ENCODE measurements at places on chromosomes 16 and 17.
A peak's percentile ranks its signal among the peaks of the same experiment; 100 is the strongest.

GRCh38 chr17:42751628-42752027, 6.8 kb upstream of the EZH1 start:
- DNase-seq = no peak

- no peak for DNase-seq
Observed at GRCh38 chr16:56222474-56222997, 31.2 kb downstream of the GNAO1 start.

DNA sequence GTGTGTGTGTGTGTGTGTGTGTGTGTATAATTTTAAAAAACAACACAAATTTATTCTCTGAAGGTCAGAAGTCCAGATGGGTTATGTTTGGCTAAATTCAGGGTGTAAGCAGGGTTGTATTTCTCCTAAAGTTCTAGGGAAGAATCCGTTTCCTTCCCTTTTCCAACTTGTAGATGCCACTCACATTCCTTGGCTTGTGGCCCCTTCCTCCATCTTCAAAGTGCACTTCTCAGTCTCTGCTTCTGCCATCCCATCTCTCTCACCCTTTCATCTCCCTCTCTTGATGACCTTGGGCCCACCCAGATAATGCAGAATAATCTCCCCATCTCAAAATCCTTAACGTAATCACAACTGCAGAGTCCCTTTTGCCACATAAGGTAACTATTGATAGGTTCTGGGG, 7.8 kb upstream of the TFAP4 start:
- DNase-seq = no peak

- DNase-seq = no peak
Observed at GRCh38 chr17:81095383-81095762, 60.4 kb downstream of the BAIAP2 start.

GRCh38 chr17:19780846-19781245, 32.7 kb upstream of the ALDH3A1 start:
- no peak for DNase-seq

DNA sequence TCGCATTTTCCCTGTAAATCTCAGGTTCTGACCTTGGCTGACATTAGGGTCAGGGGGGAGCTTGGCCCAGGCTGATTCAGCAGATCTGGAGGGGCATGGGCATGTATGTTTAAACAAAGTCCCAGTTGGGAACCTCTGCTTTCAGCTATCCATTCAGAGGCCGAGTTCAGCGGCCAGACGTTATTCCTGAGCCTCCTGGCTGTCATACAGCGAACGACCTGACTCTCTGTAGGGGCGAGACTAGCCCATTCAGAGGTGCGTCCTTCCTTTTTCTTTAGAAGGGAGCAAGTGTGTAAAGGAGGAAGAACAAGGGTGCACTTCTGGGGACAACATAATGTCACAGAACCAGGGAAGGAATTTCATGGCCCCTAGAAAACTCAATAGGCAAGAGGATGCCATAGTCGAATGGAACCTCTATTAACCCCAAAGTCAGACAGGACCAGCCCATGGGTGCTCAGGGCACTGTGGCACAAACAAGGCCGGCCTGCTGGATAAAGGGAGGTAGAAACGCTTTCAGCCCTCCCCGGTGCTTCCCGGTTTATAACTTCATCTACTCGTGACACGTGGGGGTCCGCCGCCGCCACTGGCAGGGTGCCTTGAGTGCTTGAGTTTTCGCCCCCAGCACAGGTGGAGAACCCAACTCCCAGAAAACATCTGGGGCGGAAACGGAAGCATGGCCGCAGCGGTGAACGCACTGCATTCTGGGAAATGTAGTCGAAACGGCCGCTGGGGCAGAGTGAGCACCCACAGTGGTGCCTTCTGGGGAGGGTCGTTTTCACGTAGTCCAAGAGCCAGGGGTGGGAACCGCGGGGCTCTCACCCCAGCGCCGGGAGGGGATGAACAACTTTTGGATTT, 33.2 kb upstream of the PLCG2 start:
- DNase-seq = peak; percentile 43

DNA sequence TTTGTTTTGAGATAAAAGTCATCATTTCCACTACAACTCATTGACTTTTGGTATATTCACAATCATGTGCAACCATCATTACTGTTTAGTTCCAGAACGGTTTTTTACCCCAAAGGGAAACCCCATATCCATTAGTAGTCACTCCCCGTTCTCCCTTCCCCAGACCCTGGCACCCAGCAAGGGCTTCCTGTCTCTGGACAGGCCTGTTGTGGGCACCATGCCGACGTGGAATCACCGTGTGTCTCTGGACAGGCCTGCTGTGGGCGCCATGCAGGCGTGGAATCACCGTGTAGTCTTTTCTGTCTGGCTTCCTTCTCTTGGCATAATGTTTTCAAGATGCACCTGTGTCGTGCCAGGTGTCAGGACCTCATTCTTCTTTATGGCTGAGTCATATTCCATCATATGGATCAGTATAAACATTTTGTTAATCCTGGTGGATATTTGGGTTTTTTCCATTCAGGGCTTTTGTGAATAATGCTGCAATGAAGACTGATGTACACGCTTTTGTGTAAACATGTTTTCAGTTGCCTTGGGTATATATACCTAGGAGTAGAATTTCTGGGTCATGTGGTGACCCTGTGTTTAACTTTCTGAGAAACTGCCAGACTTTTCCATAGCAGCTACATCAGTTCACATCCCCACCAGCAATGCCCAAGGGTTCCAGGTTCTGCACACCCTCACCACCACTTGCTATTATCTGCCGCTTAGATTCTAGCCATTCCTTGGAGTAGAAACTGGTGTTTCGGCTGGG, 19.1 kb downstream of the ENDOV start:
- no peak for DNase-seq

GRCh38 chr16:58306327-58306726, 11.5 kb upstream of the PRSS54 start:
- no peak for DNase-seq

DNA sequence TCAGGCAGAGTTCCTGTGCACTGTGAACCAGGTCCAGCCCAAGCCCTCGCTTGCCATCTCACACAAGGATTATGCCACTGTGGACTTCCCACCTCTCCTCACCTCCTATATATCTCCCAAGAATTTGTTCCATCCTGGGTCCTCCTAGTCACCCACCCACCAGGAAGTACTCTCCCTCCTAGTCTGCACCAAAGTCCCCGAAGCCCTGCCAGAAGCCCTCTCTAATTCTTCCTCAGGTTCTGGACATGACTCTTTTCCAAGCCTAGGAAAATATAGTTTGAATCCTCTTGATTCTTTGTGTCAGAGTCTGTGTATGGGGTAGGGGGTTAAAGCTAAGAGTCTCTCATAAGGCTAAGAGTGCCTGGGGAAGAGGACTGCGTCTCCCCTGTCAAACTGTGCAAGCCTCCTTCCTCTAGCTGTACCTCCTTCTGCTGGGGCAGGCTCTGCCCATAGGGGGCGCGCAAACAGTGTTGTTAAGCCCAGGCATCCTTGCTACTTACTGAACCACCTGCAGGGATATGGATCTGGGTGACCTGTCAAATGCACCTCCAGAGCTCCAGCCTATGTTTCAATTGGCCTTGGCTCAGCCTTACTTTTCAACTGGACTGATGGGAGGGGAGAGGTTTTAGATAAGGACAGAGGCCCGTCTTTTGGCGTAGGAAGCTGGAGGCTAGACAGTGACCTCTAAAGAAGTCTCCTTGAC, 16.6 kb upstream of the DLX4 start:
- peak; percentile 21 for DNase-seq

All from kidney glomerular epithelial cell (primary cell).